ENCODE measurements at places on chromosomes 3 and 15. TPM values are rescaled to one million over a fixed set of nuclear protein-coding genes. Genes with fewer than 3 reads are reported as not detected.
A peak's percentile ranks its signal among the peaks of the same experiment; 100 is the strongest.

Gene GABRB3
- 0.15 TPM for polyA plus RNA-seq

Gene NOX5
- polyA plus RNA-seq: not detected

GRCh38 chr3:184761075-184761841, 49.4 kb upstream of the MAGEF1 start:
- peak; percentile 50 for DNase-seq

DNA sequence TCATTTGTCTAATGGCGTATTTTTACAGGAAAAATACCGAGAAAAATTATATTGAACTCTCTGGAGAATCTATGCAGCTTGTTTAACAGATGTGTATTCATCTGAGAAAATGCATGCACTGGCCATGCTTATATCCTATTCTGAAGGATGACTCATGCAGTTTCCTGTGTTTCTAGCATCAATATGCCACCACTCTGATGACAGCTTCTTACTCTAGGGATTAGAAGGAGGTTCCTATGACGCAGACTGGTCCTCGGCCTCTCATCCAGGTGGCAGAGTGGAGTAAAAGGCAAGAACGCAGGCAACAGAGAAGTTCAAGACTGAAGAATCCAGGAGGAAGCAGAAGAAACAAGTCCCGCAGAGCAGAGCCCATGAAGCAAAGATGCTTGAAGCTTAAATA, 910.0 kb upstream of the ROBO1 start:
- peak; percentile 64 for DNase-seq

- DNase-seq: no peak
Measured at GRCh38 chr15:101107101-101107500, 144.7 kb downstream of the CHSY1 start.

Data from GM23248 (cell line).